HuH-7.5 (cell line): ENCODE measurements at places on chromosomes 2 and 18.

DNA sequence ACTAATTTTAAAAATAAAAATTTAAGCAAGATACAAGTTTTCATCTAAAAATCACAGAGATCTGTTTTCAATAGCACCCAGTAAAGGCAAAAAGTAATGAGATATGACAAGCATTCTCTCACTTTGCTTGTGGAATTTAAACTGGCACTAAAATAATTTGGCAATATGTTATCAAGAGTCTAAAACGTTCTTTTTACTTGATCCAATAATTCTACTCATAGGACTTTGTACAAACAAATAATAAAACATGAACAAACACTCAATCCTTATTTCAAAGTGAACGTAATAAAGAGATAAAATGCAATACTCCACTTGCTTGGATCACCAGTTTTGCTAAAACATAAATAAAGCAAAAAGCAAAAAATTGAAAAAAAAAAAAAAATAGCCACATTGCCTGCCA lies 30.4 kb downstream of the PIAS2 start:
- DNase-seq = no peak

DNA sequence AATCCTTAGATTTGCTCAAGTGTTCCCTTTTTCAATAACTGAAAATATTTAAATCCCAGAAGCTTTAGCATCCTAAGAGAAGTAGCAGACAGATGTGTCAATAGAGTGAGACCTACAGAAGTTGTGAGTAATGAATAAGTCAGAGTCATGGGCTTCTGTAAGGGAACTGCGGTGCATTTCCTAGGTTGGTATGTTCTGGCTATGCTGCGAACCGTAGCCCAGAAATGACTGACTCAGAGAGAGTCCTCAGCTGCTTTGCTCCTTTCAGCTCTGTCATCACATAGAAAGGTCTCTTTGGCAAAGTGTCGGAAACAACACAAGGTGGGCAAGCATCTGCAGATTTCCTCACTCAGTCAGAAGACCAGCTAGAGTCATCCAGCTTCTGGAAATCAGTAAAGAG lies 297.1 kb downstream of the ARHGAP15 start:
- no peak for DNase-seq

GRCh38 chr2:230942920-230943896 lies 18.2 kb upstream of the GPR55 start:
- no peak for DNase-seq

DNA sequence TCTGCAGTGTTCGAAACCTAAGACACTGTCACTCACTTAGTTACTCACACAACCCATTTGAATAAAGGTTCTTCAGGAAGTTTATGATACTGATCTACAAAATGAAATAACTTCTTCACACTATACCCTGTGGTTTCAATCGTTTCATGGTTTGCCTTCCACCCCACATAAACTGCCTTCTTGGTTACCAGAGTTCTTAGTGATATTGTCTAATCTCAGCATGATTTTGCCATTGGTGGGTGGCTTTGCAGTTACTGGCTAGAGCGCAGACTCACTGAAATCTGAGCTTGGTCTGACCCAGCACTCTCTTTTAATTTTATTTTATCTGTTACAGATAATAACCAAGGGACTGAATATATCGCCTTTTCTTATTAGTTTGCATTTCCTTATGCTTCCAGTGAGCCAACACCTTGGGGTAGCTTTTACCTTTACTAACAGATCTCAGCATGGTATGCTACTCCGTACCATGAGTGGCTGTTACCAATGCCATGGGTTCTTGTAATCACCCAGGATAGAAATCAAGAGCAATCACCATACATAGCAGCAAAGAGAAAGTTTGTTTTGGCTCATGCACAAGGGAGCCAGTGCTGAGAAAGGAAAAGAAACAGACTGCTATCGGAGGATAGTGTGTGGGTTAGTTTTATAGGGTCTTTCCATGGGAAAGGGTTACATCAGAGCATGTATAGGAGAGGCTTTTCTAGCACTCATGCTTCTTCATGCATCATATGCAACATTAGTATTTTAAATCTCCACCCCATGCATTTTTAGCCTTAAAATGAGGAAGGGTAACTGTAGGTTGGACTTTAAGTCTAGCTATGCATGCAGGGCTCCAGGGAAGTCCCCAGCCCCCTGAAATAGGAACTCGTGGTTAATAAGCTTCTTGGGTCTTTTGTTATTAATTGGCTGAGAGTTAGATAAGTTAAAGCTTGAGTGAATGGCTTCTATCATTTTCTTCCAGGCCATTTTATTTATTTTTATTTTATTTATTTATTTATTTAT lies 33.3 kb downstream of the ANXA4 start:
- DNase-seq = no peak

DNA sequence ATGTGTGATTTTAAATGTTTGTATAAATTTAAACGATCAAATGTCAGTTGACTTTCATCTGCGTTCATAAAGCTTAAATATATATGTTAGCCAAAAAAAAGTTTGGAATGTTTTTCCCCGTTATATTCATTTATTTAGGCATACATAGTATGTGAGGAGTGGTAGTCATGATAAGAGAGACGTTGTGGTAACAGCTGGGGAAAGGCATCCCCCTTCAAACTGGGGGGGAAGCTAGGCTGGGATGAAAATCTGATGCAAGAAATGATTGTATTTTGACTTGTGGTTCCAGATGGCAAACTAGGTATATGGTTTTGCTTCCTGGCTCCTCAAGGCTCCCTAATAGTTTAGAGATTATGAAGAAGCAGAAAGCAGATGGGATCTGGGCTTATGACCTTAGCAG lies 30.1 kb downstream of the ITGA6 start:
- DNase-seq = no peak

- DNase-seq = no peak
These were observed 410.6 kb downstream of the PIK3C3 start for GRCh38 chr18:42365591-42365990.
